ENCODE measurements at places on chromosomes 12 and 14.

DNA sequence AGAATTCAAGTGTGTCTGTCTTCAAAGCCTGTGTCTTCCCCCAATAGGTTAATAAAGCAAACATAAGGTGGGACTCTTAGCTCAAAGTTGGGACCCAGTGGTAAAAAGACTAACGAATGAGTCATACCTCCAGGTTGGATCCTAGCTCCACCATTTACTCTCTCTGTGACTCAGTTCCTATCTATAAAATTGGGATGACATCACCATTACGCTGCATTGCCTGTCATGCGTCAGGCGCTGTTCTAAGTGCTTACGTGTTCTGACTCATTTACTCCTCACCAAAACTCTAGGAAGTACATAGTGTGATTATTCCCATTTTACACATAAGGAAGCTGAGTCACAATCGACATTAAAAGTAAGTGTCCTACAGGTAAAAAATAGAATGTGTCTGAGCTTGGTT lies 915.8 kb downstream of the VRK1 start:
- DNase-seq = no peak

GRCh38 chr12:54725233-54725843 lies 77.2 kb upstream of the DCD start:
- DNase-seq = no peak

DNA sequence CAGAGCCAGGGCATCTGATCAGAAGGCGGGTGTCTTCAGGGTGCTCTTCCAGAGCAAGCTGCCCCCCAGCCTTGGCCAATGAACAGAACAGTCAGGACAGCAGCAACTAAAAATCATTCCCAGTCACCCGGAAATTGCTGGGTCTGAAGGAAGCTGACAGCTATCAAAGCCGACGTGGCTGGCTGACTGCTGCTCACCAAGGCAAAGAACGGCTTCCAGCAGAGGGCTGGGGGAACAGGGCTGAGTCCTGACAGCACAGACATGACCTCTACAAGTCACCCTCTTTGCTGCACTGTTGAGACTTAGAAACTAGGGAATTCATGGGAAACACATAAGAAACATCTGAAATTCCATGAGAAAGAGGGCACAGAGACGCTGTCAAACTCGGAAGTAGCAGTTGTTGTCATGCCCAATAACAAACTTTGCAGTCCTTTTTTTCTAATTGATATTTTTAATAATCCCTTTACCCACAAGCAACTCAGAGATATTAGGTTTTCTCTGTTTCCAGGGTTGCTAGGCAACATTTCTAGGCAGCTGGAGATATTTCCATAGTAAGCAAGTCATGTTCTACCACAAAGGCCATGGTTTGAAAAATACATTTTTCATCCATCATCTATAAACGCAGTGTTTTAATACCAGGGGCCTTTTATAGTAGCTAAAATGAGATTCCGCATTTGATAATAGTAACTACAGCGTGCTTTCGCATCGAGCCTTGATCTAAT lies 365.2 kb downstream of the SEC23A start:
- no peak for DNase-seq

- no peak for DNase-seq
Observed at GRCh38 chr12:132511516-132512196, 21.7 kb downstream of the FBRSL1 start.

- DNase-seq = no peak
Observed at GRCh38 chr14:80275208-80275850, 64.0 kb upstream of the DIO2 start.

- no peak for DNase-seq
Observed at GRCh38 chr12:57046086-57046791, 3.7 kb downstream of the MYO1A start.

DNA sequence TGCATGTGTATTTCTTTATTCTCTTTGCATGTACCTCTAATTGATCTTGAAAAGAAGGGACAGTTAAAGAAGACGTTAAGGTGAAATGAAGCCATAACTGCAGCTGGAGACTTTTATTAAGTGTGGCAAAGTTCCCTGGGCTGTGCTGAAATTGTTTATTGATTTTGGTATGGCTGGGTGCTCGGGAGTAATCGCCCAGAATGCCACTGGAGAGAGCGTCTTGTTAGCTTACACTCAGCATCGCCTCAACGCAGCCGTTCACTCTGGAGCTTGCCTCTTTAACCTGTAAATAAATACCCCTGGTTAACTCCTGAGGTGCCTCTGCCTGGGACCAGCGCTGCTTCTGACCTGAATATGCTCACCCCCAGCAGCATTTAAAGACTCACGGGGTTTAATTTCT lies 98.6 kb downstream of the GPATCH2L start:
- no peak for DNase-seq

- no peak for DNase-seq
Observed at GRCh38 chr14:52876806-52877205, 74.0 kb downstream of the FERMT2 start.

- DNase-seq = no peak
Observed at GRCh38 chr14:98161356-98161755, 1110.6 kb downstream of the BCL11B start.

DNA sequence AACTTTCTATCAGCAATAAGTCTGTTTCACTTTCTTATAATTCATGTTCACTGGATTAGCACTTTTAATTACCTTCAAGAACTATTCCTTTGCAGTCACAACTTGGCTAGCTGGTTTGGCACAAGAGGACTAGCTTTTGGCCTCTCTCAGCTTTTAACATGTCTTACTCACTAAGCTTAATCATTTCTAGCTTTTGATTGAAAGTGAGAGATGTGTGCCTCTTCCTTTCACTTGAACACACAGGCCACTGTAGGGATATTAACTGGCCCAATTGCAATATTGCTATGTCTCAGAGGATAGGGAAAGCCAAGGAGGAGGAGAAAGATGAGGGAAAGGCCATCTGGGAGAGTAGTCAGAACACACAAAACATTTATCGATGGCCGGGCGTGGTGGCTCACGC lies 92.7 kb downstream of the PRICKLE1 start:
- no peak for DNase-seq

- DNase-seq = no peak
Observed at GRCh38 chr12:101915841-101916240, 38.5 kb downstream of the DRAM1 start.

GRCh38 chr14:65565948-65566347 lies 153.4 kb downstream of the FUT8 start:
- no peak for DNase-seq

GRCh38 chr14:100498068-100498467 lies 89.1 kb downstream of the BEGAIN start:
- DNase-seq = no peak

DNA sequence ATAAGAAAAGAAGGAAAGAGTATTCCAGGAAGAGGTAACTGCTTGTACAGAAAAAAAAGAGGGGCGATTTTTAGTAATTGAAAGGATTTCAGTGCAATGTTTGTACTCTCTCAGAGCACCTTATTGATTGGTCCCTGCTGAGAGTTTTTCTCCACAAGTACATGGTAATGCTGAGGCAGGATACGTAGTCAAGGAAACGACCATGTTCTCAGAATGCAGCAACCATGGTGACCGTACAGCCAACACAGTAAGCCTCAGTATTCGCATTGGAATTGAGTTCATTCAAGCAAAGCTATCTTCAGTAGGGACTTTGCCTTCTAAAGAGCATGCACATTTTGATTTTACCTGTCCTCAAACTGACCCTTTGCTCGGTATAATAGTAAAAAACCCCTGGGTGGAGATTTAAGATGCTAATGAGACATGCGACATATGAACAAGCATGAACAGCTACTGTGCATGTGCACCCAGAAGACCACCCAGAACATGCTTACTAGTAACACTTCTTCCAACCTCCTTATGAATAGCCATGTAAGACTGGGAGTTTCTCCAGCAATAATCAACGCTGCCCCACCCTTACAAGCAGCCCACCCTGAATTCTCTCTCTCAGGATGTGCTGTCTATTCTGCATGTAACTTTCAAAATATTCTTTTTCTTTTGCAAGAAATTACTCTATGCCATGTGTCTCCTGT lies 6.2 kb upstream of the SLC41A2 start:
- no peak for DNase-seq

DNA sequence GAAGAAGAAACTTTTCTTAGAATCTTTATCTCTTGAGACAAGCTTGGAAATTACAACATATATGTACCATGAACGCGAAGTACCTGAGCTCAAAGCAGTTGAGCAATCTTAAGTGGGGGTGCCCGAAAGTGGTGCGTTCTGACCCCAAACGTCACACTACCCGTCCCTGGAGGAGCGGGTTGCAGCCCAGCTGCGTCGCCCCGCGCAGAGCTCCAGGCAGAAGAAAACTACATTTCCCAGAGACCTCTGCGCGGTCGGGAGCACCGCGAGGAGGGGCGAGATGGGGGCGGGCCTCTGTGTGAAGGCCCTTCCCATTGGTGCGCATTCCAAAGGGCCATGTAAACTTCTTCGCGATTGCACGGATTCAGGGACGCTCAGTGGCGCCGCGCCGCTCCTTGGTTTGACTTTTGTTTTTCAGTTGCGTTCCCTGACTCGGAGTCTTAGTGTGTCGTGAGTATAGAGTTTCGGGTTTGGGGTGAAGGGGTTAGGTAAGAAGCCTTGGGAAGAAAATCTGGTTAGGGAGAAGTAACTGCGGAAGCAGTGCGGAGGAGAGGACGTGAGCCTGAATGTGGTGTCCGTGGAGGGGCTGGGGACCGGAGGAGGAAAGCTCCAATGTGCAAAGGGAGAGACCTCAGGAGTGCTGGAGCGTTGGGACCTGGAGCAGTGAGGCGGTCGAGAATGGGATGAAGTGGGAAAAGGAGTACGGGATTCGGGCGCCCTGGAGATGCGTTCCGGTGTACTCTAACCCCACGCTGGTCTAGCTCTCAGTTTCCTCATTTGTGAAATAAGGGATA lies at the start of gene CCDC77:
CCDC77 (plus strand) TSS at position 410 of the 794 bp plus-strand sequence. CDS start 7,740 bp downstream, outside the sequence.
- no peak for DNase-seq

DNA sequence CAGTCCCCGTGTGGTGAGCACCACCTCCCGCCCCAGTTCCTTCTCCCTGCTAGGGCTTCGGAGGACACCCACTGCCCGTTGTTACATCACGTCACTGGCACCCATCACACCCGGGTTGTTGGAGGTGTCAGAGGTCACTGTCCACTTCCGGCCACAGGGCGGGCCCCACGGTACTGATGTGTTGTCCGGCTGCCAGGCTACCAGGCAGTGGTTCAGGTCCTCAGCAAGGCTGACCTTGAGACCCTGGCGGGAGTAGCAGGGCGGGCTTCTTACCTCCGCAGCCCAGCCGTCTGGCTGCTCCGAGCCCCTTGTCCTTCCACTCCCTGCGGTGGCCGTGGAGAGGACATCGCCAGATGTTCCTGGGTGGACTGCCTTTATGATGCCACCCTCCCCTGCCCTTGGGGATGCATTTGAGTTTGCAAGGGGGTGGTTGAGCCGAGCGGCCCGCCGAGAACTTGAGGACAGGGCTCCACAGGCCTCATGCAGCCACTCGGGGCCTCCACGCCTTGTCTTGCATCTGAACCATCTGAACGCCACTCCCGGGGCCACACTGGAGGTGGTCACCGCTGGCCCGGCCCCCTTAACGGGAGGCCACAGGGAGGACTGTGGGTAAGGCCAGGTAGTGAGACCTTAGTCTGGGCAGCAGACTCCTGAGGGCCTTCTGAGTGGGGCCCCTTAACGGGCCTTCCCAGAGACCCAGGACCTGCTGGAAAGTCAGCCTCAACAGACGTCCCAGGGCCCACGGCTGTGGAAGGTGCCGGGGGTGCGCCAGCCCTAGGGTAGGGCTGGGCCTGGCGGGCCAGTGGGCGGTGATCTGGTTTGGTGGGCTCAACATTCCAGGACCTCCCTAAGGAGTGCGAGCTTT lies 27.1 kb upstream of the PLD4 start:
- DNase-seq = no peak

All from NCI-H1048 (cell line).